Activated naive CD8-positive, alpha-beta T cell treated with anti-CD3 and anti-CD28 coated beads, Interleukin-2, amount 50 U/mL, for 16 hours (primary cell): ENCODE measurements at places on chromosomes 16 and 17.

GRCh38 chr17:81206166-81206565, 16.6 kb downstream of the CEP131 start:
- no peak for DNase-seq

DNA sequence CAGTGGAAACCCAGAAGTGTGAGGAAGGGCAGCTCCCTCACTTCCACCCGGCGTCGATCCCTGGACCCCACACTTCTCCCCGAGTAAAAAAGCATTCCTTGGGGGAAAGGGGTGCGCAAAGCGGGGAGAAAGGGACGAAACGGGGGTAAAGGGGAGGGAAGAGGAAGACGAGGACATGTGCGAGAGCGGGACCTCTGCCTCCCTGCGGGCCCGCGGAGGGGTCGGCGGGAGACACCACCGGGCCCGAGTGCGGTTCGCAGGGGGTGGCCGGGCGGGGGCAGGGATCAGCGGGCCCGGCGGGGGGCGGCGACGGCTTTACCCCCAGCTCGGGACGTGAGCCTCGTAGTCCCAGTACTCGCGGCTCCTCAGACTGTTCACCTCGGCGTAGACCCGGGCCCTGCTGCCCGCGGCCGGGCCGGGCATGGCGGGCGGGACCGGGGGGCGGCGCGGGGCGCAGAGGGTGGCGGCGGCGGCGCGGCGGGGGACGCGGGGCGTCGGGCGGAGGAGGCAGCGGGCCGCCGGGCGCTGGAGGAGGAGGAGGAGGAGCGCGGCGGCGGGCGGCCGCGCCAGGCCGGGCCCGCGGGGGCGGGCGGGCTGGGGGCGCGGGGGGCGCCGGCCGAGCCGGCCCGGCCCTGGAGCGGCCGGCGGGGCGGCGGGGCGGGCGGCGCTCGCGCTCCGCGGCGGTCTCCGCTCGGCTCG, 443 bp downstream of the CSNK2A2 start:
- no peak for DNase-seq

DNA sequence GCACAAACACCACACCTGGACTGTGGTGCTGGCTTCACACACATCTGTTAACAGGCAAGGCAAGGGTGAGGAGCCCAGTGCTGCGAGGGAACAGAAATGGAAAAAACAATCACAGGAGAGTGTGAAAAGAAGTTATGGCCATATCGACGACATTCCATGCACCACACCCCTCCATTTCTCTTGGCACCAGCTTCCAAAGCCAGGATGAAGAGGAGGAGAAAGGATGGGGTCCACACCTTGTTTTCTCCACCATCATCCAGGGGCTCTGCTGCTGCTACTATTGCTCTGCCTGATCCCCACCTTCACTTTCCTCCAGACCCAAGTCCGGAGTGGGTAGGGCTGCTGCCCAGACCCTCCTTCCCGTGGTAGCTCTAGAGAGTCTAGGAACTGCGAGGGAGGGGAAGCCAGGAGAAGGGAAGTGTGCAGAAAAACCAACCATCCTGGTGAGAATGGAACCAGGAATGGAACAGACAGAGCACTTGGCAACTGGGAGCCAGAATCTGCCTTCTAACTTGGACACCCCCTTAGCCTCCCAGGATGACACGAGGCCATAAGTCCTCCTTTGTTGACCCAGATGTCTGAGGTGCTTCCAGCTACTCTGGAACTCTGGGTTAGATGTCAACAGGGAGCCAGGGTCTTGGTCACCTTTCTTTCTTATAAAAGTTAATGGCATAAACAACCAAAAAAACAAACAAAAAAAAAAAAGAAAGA, 1.2 kb upstream of the PROCA1 start:
- no peak for DNase-seq

DNA sequence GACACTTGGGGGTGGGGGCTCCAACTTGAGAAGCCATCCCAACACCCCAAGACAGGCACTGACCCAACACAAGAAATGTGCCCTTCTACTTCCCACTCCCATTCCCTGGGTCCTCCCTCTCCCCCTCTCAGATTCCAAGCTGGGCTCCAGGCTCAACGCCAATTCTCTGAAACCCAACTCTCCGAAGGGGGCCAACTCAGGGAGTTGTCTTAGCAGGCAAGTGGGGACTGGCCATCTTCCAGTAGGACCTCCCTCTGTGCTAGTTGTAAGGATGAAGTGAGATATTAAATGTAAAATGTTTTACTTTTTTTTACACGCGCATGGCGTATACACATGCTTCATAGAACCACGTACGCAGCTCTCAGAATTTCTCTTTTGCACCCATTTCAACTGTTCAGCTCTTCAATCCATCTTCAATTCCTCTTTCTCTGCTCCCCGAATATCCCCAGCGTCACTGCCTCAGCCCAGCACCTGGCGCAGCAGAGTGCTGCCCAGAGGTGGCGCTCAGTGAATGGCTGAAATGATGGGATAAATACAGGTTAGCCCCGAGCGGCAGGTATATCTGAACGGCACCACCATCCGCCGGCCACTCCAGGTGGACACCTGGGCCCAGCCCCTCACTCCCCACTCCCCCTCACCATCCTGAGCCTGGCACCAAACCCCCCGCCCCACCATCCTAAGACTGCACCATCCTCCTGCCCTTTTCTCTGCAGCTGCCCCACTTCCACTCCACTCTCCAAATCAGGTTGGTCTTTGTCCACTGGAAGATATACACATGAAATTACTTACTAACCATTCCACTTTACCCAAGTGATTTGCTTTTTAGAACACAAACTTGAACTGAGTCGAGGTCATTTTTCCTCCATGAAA, 43.9 kb upstream of the TNRC6C start:
- no peak for DNase-seq

DNA sequence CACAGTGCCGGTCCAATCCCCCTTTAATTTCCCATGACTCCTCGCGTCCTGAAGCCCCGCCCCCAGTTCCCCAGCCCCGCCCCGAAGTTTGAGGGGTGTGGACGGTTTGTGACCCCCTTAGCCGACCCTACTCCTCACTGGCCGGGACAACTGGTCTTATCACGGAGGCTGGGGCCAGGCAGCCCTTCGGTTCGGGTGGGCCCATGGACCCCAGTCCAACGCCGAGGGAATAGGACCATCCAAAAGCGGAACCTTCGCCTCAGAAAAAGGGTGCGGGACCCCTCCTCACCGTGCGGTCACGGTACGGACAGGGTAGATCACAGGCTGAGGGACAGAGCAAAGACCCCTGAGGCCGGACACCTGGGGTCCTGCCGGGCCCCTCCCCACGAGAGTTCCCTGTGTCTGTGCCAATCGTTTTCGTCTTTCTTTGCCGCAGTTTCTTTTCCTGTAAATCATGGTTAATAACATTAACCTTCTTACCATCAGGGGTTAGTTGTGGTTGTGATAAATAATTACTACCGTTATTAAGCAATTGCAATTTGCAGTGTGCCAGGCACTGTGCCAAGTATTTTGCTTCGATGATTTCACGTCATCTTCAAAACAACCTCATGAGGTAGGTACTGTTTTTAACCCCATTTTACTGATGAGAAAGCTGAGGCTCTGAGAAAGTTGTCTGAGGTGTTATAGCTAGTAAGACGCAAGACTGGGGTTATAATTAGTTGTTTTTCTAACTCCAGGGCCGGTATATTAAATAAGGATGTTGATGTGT, 543 bp downstream of the TMUB2 start:
- DNase-seq: no peak

GRCh38 chr17:45073414-45074070, 12.4 kb downstream of the NMT1 start:
- no peak for DNase-seq

DNA sequence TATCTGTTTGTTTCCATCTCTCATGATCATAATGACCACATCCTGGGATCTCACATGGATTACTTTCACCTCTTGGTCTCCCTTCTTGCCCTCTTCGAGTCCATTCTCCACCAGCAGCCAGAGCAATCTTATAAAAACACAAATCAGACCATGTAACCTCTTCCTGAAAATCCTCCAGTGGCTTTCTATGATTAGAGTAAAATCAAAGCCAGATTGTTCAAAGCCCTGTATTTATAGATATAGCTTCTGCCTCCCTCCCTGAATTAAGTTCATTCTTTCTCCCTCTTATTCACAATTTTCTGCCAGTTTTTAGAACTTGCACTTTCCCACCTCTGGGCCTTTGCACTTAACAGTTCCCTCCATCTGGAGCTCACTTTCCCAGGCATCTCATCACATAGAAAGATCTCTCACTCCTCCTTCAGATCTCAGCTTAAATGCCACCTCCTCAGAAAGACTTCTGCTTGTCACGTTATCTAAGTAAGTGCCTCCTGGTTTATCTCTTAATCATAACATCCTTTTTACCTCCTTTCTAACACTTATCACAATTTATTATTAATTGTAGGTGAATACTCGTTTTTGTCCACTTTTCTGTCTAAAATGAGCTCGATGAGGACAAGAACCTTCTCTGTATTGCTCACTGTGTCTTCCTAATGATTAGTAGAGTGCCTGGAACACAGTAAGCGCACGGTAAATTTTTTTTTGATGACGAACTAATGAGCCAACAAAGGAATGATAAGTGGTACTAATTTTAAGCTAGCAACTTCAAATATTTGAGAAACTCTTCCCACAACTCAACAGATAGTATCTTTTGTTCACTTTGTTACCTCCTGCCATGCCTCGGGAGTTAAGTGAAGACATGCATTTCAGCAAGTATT, 80.5 kb downstream of the CYB561 start:
- DNase-seq: no peak

GRCh38 chr17:50641357-50641756, 6.7 kb downstream of the ABCC3 start:
- no peak for DNase-seq

- DNase-seq: no peak
These were observed 64.0 kb upstream of the DNAH17 start for GRCh38 chr17:78641243-78641642.

DNA sequence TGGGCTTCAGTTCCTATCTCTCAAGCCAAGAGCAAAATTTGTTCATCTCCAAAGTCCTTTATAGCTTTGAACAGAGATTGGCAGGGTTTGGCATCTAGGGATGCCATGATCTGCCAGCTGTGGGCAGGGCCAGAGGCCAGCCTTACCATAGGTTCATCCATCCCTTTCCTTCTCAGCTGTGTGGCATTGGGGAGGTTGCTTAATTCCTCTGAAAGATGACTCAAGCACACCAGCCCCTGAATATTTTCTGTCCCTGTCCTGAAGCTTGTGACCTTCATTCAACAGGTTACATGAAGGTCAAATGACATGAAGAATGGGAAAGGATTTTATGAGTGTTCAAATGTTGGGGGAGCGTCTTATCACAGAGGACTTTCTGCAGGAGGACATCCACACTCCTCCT, 3.4 kb downstream of the MT1G start:
- no peak for DNase-seq

- no peak for DNase-seq
These were observed 529.1 kb downstream of the MAF start for GRCh38 chr16:79071424-79071823.

- DNase-seq: no peak
These were observed 6.1 kb upstream of the NLRC5 start for GRCh38 chr16:56983211-56983751.

DNA sequence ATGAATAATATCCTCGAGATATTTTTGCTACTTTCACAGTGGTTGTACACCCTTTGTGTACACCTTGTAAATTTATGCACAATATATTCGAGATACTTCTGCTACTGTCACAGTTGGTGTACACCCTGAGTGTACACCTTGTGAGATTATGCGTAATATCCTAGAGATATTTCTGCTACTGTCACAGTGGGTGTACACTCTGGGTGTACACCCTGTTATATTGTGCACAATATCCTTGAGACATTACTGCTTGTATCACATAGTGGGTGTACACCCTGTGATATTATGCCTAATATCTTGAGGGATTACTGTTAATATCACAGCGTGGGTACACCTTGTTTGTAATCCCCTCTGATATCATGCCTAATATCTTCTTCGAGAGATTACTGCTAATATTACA, 7.2 kb upstream of the NUDT7 start:
- DNase-seq: no peak

- no peak for DNase-seq
These were observed 29.7 kb downstream of the WIPI1 start for GRCh38 chr17:68427575-68427974.

DNA sequence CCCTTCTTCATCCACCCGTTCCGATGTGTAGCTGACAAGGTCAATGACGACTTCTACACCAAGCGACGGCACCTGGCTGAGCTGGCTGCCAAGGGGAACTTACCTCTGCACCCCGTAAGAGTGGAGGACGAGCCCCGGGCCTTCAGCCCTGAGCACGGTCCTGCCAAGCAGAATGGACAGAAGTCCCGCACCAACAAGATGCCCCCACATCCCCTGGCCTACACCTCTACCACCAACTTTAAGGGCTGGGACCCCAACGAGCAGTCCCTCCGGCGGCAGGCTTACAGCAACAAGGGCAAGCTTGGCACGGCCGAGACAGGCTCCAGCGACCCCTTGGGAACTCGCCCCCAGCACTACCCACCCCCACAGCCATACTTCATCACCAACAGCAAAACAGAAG, 333.6 kb downstream of the SHISA9 start:
- DNase-seq: no peak

DNA sequence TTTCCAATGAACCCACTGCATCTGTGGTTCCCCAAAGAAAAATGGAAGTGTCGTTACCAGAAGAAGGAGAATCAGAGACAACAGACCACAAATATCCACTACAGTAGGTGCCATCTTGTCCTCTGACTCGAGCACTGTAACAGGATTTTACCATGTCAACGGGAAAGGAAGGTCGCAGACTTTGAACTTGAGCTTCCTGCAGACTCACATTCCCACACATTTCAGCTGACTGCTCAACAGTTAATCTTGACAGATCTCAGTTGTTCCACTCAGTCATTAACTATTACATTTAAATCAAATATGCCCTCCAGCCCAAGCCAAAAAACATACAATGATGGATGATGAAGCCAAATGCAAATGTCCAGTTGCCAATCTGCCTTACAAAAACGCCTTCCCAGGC, 37.0 kb downstream of the GAS7 start:
- no peak for DNase-seq

GRCh38 chr16:54320697-54321340, 34.2 kb upstream of the IRX3 start:
- no peak for DNase-seq

- DNase-seq: no peak
These were observed 2.9 kb downstream of the NFAT5 start for GRCh38 chr16:69568676-69569075.

GRCh38 chr16:23072769-23073549, 76.3 kb downstream of the USP31 start:
- DNase-seq: no peak
